NCI-H510A treated with DMSO at 0.1 percent for 48 hours (cell line): ENCODE measurements at places on chromosomes 4 and X.

DNA sequence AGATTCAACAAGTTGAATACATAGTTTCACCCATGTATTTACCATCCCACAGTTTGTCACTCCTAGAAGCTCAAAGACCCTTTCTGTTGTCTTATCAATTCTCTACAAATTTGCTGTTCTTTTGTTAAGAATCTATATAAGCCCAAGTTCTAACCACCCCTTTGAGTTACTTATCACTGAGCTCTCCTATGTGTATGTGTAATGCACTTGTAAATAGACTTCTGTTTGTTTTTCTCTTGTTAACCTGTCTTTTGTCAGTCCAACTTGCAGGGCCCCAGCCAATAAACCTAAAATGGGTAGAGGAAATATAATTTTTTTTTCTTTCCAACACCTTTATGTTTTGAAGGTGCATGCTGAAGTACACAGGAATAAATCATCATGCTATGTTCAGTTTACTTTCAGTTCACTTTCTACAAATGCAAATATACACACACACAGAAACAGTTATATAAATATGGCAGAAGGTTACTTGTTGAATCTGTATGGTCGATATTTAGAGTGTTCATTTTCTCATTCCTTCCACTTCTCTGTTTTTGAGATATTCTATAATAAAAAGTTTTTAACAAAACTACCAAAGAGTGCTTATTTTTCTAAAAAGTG lies 22.3 kb upstream of the CLOCK start:
- peak; percentile 14 for DNase-seq

DNA sequence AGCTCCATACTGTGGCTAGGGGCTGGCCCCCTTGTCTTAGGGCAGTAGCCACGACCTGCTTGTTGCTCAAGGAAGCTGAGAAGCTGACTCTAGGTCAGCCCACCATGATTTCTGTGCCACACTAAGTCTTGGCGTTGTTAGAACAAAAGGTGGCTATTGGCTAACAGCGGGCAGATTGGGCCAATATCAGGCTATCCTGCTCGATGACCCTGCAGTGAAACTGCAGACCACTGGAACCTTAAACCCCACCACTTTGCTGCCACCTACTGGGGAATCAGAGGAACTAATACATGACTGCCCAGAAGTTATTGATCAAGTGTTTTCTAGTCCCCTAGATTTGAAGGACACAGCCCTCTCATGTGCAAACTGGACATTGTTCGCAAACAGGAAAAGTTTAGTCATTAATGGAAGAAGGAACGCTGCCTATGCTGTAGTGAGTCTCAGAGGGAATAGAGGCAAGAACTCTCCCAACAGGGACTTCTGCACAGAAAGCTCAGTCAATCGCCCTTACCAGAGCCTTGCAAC lies 17.0 kb upstream of the PAPSS1 start:
- DNase-seq = peak; percentile 5

DNA sequence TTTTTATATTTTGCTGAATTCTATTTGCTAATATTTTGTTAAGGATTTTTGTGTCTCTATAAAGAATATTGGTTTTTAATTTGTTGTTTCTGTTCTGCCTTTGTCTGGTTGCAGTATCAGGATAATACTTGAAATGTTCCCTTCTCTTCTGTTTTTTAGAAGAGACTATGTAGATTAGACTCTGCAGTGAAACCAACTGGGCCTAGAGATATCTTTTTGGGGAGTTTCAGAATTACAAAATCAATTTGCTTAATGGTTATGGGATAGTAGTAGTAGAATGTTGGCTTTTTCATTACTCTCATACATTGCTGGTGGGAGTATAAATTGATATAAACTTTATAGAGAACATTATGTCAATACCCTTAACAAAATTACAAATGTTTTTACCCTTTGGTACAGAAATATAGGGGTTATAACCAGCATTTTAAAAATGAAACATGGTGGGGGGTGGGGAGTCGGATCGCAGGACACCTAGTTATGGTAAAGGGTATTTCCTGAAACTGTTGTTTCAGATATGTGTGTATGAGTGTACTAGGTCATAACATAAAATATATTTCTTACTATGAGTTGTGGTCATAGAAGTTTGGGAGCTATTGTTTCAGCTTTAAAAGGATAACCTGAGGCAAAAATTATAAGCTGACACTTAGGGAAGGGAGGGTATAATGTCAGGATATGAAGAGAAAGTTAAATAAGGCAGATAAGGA lies 29.0 kb downstream of the CLOCK start:
- DNase-seq = no peak

DNA sequence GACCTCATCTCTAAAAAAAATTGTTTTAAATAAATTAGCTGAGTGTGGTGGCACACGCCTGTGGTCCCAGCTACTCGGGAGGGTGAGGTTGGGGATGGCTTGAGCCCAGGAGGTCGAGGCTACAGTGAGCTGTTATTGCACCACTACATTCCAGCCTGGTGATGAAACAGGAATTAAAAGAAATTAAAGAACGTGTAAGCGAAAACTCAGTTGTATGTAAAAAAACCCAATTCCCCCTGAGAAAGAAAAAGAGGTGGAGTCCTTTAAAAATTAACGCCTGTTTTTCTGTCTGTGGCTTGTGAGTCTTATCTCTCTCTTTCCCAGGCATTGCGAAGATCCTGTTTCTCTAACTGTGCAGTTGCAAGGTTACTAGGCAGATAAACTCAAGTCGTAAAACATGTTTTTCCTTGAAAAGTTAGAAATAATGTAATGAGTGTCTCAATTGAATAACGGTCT lies 22.1 kb downstream of the EPGN start:
- no peak for DNase-seq

DNA sequence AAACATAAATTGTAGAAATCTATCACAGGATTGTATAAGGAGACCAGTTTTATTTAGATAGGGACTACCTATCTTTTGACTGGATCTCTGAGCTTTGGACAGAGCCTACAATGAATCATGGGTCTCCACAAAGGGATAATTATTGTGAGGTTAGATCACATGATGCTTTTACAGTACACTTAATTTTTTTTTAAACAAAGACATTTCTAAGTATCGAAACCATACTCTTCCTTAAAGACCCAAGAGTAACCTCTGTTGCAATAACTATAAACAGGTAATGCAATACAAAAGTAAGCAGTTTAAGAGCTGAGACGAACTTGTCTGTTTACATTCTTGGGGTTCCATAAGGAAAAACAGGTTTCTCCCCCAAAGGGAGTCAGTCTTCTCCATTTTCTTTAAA lies 64.3 kb upstream of the GABRE start:
- DNase-seq = no peak

- no peak for DNase-seq
Measured at GRCh38 chr4:93751411-93751810, 77.1 kb upstream of the ATOH1 start.
